ENCODE measurements at places on chromosomes 7 and 10.

GRCh38 chr7:12158334-12159060 is 52.6 kb upstream of the TMEM106B start:
- DNase-seq: no peak

- no peak for DNase-seq
These were observed 460.1 kb downstream of the MAGI2 start for GRCh38 chr7:78993341-78993740.

- no peak for DNase-seq
These were observed 130.4 kb downstream of the NRP1 start for GRCh38 chr10:33204031-33204430.

GRCh38 chr7:47502240-47502877 is 79.6 kb downstream of the TNS3 start:
- DNase-seq: no peak

DNA sequence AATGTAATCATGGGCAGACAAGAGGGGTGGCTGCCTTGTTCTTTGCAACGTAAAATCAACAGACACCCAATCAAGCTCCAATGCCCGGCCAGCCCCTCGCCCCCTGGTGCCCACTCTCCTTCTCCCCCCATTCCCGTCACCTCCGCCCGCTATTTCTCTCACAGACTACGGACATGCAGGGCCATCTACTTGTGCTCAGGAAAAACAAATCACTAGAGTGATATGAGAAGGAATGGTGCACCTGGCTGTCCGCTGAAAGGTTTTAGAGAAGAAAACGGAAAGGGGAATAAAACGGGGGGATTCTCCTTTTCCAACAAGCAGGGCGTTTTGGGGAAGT is 396 bp downstream of the GRM8 start:
- DNase-seq: no peak

- DNase-seq: no peak
These were observed 44.4 kb upstream of the COMMD3 start for GRCh38 chr10:22271786-22272185.

DNA sequence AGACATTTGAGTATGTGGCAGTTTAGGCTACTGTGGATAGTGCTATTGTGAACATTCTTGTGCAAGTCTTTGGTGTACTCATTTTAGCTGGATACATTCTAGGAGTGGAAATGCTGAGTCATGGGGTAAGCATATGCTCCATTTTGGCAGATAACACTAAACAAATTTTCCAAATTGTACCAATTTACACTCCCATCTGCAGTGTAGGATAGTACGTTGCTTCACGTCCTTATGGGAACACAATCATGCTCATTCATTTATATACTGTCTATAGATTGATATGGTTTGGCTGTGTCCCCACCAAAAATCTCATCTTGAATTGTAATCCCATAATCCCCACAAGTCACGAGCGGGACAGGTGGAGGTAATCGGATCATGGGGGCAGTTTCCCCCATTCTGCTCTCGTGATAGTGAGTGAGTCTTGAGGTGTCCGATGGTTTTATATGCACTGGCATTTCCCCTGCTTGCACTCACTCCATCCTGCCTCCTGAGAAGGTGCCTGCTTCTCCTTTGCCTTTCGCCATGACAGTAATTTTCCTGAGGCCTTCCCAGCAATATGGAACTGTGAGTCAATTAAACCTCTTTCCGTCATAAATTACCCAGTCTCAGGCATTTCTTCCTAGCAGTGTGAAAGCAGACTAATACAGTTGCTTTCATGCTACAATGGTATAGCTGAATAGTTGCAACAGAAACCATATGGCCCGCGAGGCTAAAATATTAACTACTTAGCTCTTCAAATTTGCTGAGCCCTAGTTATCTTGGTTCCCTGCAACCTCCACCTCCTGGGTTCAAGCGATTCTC is 25.6 kb downstream of the RNF216 start:
- no peak for DNase-seq

DNA sequence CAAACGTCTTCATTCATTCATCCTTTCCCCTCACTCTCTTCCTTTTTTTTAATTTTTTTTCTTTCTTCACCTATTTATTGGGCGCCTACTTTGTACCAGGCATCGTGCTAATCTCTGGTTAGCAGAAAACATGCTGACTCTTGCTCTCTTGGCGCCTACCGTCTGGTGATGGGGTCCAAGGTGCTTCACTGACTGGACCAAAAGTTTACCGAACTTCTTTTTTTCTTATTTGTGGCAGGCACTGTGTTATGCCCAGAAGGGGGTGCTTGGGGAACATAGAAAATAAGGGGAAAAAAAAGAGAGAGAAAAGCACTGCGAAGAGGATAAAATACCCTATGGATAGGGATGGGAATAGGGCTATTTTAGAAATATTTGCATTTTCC is 505 bp upstream of the FAM204A start:
- no peak for DNase-seq

- no peak for DNase-seq
These were observed 1.4 kb upstream of the KLF6 start for GRCh38 chr10:3786295-3787015.

- DNase-seq: no peak
These were observed at the start of gene TMEM273 for GRCh38 chr10:49187950-49188761. TMEM273 (minus strand) TSS chr10:49188391; CDS start chr10:49188336, 55 bp downstream.

DNA sequence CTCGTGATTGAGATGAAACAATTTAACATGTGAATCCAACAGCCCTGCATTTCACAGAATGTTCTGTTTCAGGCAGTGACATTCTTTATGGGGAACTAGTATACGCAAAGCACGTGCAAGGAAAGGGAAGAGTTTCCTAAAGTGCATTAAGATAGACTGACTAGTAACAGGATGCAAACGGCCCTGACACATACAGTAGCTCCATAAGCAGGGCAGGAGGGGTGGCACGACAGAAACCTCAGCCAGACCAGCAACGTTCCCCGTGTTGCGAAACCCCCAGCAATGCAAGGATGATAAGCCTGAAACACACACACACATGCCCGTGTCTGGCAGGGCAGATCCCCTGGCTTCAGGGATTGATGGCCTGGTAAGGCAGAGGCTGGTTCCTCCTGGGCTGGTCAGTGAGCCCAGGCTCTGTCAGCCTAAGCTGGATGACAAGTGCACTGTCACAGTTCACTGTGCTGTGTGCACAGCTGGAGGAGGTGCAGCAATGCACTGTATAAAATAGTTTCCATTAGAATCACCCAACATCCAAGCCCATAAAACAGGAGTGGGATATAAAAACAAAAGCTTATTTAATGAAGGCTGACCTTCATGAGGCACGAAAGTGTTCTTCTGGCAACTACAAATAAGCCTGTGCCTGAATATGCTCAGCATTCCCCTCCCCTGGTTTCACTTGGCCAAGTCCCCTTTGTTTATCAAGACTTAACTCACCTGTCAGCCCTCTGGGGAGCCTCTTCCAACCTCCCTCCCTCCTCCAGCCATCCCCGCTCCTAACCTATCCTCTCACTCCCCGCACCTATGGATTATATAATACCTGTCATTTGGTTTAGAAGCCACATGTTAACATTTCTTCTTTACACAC is 88.8 kb downstream of the GSAP start:
- no peak for DNase-seq

DNA sequence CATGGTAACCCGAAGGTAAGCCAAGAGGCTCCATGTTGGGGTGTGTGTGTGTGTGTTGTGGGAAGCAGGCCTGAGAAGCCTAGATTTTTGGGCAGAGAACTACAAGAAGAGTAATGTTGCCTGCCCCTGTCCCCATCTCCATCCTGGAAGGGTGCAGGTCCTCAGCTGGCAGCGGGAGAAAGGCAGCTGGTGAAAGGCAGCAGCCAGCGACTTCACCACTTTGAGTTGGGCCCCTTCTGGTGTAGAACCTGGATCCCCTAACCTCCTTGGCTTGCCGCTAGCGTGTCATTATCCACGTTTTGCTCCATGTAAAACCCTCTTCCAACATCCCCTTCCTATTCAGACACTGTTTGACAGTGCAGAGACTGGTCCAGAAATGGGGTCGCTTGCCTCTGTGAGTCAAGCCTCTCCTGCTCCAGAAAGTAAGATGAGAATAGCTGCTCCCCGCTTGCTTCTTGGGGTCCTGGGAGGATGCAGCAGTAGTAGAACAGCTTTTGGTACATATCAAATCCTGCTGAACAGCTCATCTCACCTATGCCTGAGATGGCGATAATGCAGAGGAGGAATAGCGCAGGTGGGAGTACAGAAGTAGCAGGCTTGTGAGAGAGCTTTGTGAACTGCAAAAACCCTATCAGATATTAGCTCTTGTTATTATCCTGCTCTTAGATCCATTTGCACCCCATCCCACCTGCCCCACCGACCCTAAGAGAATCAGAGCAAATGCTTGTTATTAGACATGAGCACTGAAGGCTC is 22.1 kb upstream of the CDH23 start:
- DNase-seq: no peak
